Transverse colon (tissue), 4 donors: ENCODE measurements at places on chromosomes 3 and 15. TPM values are rescaled to one million over a fixed set of nuclear protein-coding genes. Genes with fewer than 3 reads are reported as not detected.

Gene TRIP4
- total RNA-seq: 53.3 TPM

Gene TLE3
- 92.2 TPM for total RNA-seq

Gene TRANK1
- total RNA-seq: 113 TPM

Gene TRH
- total RNA-seq: not detected

Gene ZDHHC23
- 52.8 TPM for total RNA-seq

Gene SI
- total RNA-seq: 1.6 TPM

Gene LHFPL4
- total RNA-seq: not detected

Gene TMOD3
- 47.3 TPM for total RNA-seq

Gene RPL39L
- total RNA-seq: 5.6 TPM

Gene SELENOK
- total RNA-seq: 20.1 TPM

Gene COPG1
- 149 TPM for total RNA-seq

Gene SLC24A5
- not detected for total RNA-seq

Gene GREM1
- total RNA-seq: 10.9 TPM

Gene ANKDD1A
- total RNA-seq: 2.8 TPM

Gene PDCD6IP
- total RNA-seq: 396 TPM

Gene PIGZ
- 541 TPM for total RNA-seq

Gene AHSG
- not detected for total RNA-seq

Gene SYNM
- total RNA-seq: 98.3 TPM

Gene NGLY1
- total RNA-seq: 53.5 TPM

Gene CLRN1
- total RNA-seq: not detected

Gene GOLGA8O
- not detected for total RNA-seq

Gene FAM81A
- total RNA-seq: 4.6 TPM

Gene NAALADL2
- 17.3 TPM for total RNA-seq

Gene ELL3
- total RNA-seq: 59.4 TPM

Gene SEC11A
- 106 TPM for total RNA-seq

Gene EPHA6
- 0.60 TPM for total RNA-seq

Gene ACTRT3
- total RNA-seq: not detected

Gene MINDY4B
- not detected for total RNA-seq

Gene ARHGAP31
- total RNA-seq: 6.7 TPM

Gene CD86
- 1.4 TPM for total RNA-seq

Gene INSYN1
- 4.5 TPM for total RNA-seq

Gene TMC3
- 0.64 TPM for total RNA-seq

Gene EOMES
- 0.37 TPM for total RNA-seq

Gene CCDC54
- total RNA-seq: not detected

Gene TRIM42
- not detected for total RNA-seq

Gene DCLK3
- total RNA-seq: not detected

Gene VEPH1
- 4.1 TPM for total RNA-seq

Gene C3orf22
- total RNA-seq: not detected

Gene IQCF6
- total RNA-seq: not detected

Gene PLA2G4E
- not detected for total RNA-seq
